Inflammatory macrophage treated with lipopolysaccharide for 1 hour (primary cell): ENCODE measurements at places on chromosomes 12 and 14.
A peak's percentile ranks its signal among the peaks of the same experiment; 100 is the strongest.

- no peak for DNase-seq
Observed at GRCh38 chr14:24178399-24179178, 6.7 kb downstream of the REC8 start.

- peak; percentile 63 for DNase-seq
Observed at GRCh38 chr14:67666750-67667449, 7.5 kb downstream of the VTI1B start.

DNA sequence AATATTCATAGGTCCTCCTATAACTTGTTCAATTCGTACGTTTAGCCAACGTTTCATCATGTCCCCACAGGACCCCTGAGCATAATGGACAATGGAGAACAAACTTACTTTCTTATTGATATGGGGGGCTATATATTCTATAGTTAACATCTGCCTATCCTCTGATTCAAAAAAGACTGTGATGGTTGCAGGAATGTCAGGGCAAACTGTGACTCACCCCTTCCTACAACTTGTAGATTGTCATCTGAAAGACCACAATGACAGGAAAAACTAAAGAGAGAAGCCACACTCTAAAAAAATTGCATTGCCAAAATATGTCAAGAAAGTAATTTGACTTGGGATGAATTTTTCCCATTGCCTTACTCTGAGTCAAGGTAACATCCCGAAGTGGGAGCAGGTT lies 50.8 kb downstream of the CATSPERB start:
- no peak for DNase-seq

DNA sequence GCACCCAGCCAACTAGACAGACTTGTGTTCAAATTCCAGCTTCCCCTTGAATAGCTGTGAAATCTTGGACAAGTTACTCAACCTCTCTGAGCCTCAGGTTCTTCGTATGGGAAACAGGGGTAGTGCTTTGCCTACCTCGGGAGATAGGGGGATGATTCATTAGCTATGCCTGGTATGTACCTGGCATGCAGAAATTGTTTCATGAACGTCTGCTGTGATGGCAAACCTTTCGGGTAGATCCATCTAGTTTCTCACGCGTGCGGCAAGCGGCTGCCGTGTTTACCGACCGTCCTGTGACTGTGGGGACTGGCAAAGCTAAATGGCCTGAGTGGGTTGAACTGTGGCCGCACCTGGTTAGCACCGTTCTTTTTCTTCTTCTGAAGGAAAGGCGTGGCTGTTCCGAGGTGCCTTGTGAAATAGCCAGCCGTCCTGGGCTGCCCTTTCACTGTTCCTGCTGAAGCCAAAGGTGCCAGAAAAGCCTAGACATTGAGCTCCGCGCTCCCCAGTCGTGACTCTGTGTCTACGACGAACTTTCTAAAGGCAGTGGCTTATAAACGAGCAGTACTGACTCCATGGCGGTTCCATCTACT lies 40.6 kb upstream of the MED13L start:
- DNase-seq: no peak

- DNase-seq: no peak
Observed at GRCh38 chr12:75837700-75838099, 193.9 kb downstream of the PHLDA1 start.

DNA sequence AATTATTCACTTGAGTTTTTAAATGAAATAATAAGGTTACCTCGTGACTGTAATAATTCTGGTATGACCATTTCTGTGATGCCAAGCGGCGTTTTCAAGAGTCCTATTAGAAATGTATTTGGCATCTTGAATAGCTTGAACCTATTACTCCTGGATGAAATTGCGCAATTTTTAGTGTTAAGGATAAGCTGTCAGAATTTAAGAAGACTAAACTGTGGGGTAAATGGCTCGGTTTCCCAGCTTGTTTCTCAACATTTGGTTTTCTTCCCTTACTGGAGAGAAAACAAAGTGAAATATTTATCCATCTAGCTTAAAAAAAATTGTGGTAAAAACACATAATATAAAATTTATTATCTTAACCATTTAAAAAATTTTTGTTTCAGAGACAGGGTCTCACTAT lies 26.8 kb downstream of the PCNX1 start:
- DNase-seq: no peak

GRCh38 chr12:47955059-47955458 lies 8.3 kb upstream of the TMEM106C start:
- DNase-seq: no peak

- no peak for DNase-seq
Observed at GRCh38 chr14:53330441-53330840, 177.3 kb upstream of the DDHD1 start.
